ENCODE measurements at places on chromosomes 16 and 17.

- DNase-seq = no peak
Measured at GRCh38 chr17:21602176-21602575, 90.1 kb upstream of the KCNJ18 start.

GRCh38 chr16:72884037-72884436 is 163.9 kb downstream of the ZFHX3 start:
- DNase-seq = no peak

DNA sequence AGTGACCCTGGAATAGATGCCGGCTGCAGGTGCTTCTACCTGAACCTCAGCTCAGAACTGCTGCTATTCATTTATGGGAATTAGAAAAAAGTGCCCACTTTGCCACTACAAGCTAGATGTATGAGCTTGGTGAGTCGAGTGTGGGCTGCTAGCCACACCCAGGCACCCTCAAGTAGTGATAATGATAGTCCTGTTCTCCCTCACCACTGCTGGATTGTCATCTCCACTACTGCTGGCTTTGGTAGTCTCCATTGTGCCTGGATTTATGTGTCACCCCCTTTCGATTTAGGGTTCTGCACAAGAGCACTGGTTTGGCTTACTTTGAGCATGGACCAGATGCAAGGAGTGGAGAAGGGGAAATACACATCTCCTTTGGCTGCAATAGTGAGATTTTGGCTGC is 73.0 kb upstream of the N4BP1 start:
- DNase-seq = no peak

GRCh38 chr17:41176744-41177387 is 1.2 kb downstream of the KRTAP4-2 start:
- DNase-seq = no peak

GRCh38 chr16:85420501-85421337 is 192.4 kb upstream of the GSE1 start:
- DNase-seq = no peak

GRCh38 chr16:19712418-19713058 is 5.5 kb downstream of the KNOP1 start:
- DNase-seq = no peak

GRCh38 chr16:27174007-27174406 is 29.3 kb upstream of the KDM8 start:
- DNase-seq = no peak

GRCh38 chr17:28982131-28982793 is 23.6 kb downstream of the SEZ6 start:
- DNase-seq = no peak

GRCh38 chr17:57142925-57143324 is 57.9 kb downstream of the AKAP1 start:
- DNase-seq = no peak

DNA sequence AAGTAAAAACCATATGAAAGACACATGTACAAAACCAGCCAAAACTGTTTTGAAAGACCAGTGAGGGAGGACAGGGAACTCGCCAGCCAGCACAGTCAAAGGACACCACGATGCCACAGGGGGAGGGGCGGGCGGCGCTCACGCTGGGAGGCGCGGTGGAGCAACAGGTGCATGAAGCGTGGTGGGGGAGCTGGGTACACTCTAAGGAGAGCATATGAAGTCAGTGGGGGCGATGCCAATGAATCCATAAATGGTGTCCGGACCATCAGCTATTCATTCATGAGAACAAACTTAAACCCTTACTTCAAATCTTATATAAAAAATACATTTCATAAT is 101.0 kb upstream of the DNAH17 start:
- no peak for DNase-seq
